NCI-H2171 treated with DMSO at 0.1 percent for 48 hours (cell line): ENCODE measurements at places on chromosomes 16 and 17.

GRCh38 chr16:83906683-83907082, 7.8 kb downstream of the MLYCD start:
- DNase-seq = no peak

- DNase-seq = no peak
These were observed 127.5 kb upstream of the PSMD7 start for GRCh38 chr16:74169066-74169465.

- no peak for DNase-seq
These were observed 19.5 kb downstream of the USP7 start for GRCh38 chr16:8943966-8944759.

DNA sequence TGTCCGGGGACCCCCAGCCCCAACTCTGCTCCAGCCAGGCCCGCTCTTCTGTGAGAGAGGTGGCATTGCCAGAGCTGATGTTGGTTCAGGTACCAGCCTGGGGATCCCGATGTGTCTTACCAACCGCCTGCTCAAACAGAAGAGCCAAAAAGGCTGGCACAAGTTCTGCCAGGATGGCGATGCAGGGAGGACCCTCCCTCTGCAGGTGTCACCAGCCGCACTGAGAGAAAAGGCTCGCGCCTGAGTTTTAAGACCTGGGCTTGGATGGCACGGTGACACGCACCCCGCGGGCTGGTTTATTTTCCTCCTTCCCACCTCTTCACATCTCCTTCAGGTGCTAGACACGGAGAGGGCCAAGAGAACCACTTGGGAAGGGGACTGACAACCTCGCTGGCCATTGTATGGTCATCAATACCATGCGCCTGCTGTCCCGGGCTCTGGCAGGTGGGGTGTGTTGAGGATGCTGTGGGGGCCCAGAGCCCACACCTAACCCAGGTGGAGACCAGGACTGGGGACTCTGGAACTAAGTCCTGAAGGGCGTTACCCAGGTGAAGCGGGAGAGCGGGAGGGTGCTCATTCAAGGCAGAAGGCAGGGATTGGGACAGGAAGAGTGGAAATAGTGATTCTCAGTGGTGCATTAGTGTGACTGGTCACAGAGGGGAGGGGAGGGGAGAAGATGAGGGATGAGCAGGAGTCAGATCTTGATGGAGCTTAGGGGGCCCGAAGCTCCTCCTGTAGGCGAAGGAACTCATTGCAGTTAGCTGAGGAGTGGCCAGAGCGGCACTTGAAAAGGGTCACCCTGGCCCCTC, 16.3 kb downstream of the FOXJ1 start:
- no peak for DNase-seq

- DNase-seq = no peak
These were observed 57.8 kb upstream of the CIBAR2 start for GRCh38 chr16:85170066-85170491.

- DNase-seq = no peak
These were observed 779 bp upstream of the CCDC102A start for GRCh38 chr16:57537194-57537505.

DNA sequence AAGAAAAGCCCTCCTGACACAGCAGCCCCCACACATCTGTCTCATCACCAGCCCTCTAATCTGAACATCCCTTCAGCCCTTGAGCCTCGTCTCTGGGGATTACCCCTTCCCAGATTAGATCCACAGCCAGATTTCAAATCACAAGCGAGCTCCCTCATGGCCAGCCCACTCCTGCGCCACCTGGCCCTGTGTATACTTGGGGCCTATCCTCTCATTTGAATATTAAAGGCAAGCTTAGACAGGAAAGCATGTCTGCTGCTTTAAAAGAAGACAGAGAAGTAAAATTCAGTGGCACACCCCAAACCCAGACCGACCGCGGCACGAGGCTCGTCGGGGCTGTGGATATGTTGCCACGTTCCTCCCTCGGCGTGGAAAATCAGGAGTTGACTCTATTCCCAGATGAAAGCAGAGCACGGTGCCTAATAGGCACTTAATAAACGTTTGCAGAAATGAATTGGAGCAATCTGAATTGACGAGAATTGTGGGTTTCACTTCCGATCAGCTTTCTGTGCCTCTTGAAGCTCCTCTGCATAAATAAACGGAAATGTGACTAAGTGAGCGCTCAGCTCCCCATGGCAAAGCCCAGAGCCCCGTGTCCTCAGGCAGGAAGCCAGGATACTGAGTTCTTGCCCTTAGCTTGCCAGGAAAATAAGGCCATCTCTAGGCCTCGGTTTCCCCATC, 108.0 kb downstream of the CCDC182 start:
- peak; percentile 98 for DNase-seq

GRCh38 chr17:3963237-3964201, 718 bp downstream of the ATP2A3 start:
- no peak for DNase-seq

DNA sequence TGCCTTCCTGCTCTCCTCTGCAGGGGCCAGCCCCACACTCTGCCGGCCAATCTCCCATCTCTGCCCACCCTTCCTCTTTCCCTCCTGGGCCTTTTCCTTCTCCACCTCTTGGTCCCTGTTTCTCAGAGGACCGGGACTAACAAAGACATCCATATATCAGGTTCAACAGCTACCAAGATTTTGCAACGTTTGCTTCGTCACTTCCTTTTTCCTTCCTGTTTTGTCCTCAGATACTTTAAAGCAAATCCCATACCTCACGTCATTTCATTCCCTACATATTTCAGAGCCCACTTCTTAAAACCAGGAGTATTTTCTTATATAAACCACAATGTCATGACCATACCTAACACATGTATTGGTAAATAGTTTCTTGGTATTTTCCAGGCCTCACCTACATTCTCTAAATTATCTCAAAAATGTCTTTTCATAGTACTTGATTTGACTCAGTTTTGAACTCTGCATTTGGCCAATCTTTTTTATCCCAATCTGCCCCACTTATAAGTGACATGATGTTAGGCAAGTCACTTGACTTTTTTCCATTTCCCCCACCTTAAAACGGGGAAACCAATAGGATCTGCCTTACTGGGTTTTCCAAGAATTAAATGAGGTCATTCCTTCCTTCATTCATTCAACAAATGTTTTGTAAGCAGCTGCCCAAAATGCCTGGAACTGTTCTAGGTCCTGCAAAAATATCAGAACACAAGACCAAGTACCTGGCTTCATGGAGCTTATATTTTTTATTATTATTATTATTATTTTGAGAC, 7.2 kb upstream of the USP10 start:
- no peak for DNase-seq

GRCh38 chr16:87129771-87130170, 187.4 kb downstream of the C16orf95 start:
- no peak for DNase-seq

DNA sequence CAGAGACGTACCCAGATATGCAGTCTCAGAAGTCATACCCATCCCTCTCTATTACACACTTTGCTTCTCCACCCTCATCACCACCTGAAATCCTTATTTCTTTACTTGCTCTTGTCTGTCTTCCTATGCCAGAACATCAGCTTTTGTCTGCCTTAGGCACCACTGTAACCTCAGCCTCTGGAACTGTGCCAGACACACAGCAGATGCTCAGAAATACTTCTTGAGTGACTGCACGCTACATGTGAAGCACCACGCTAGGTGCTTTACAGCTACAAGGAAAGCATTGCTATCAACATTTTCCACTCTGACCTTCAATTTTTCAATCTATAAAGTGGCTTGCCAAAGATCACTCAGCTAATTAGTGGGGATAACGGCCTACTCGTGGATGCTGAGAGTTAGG, 226.8 kb downstream of the CHD9NB start:
- peak; percentile 92 for DNase-seq

DNA sequence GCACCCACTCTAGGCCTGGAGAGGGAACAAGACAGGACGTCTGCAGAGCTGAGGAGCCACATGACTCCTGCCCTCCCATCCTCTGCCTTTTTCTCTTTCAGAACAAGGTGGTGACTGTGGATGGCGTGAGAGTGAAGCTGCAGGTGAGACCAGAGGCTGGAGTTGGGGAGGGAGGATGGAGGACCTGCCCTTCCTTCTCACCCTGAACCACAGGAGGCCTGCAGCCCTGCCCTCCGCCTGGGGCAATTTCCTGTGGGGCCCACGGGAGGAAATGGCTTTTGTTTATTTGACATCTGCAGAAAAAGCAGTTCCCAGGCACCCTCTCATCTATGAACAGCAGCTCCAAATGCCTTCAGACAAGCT, 5.1 kb downstream of the RAB37 start:
- no peak for DNase-seq

DNA sequence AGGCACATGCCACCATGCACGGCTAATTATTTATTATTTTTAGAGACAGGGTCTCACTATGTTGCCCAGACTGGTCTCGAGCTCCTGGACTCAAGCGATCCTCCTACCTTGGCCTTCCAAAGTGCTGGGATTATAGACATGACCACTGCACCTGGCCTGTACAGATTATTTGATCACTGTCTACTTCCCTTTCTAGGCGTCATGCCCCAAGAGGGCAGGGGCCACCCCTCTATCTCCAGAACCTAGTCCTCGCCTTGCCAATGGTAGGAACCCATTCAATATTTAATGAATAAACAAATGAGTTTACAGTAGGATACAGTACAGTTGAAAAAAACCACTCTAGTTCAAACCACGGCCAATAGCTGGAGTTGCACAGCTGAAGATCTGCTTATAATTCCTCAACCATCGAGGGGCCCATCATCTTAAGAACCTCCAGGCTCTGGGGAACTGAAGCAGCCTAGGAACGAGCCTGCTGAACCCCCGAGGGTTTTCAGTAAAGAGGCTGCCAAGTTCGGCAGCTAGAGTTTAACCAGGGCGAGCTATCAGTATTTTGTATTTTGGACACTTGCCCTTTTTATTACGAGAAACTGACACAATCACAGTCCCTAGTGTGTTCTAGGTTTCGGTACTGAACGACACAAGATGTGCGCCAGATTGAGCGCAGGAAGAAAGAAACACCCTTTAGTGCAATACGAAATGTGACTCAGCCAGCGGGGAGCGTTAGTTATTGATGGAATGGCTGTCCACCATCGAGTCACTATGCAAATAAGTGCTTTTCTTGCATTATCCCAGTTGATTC, 14.6 kb downstream of the ADCY9 start:
- no peak for DNase-seq

DNA sequence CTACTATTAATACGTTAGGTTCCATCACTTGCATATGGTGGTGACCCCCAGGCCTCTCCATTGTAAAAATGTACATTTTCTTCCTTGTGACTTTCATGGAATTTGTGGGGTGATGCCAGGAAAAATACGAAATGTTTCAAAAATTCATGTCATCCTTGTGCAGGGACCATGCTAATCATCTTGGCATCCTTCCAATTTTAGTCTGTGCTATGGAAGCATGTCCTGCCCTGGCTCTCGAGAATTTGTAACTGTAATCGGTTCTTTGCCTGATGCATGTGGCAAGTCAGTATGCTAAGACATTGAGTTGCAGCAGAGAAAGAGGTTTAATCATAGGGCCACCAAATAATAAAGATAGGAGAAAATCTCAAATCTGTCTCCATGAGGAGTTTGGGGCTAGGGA, 14.3 kb upstream of the GINS3 start:
- peak; percentile 31 for DNase-seq

DNA sequence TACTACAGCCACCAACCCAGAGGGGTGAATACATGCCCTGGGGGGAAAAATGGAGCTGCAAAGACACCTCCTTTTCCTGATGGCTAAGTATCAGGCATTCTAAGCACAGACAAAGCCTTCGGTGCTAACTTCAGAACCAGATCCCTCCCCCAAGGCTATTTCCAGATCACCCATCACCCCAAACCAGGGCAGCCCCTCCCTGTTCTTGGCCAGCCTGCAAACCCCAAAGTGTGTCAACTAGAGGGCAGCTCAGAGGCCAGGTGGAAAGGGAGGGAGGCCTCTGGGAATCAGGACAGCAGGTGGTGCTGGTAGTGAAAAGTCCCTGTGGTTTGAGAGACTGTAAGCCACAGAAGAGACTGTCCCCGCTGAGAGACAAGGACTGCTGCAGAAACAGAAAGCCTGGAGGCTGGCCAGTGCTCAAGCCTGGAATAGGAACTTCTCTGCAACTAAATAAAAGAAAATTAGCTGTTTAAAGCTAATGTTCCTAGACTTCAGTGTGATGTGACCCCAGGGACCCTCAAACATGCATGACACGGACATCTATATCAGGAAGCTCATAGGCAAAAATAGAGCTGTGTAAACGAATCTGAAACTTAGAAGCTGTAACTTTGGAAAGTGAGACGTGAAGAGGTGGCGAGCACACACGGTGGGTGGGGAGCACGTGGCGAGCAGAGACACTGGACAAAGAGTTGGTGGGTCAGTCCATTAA, 9.1 kb downstream of the TUBG1 start:
- peak; percentile 29 for DNase-seq
